ENCODE measurements at places on chromosomes 12 and 14.

GRCh38 chr12:7015555-7016370 is 2.5 kb downstream of the LPCAT3 start:
- no peak for DNase-seq
- no peak overlapping the region for H3K4me3 ChIP-seq
- no peak overlapping the region for H3K27ac ChIP-seq
- no peaks in the 10 kb centered on the region for H3K27me3 ChIP-seq

- H3K4me3 ChIP-seq, result no peak overlapping the region
- no peak overlapping the region for H3K27ac ChIP-seq
- DNase-seq, result no peak
- no peaks in the 10 kb centered on the region for H3K36me3 ChIP-seq
Measured at GRCh38 chr14:68660495-68660894, 132.4 kb downstream of the ZFP36L1 start.

DNA sequence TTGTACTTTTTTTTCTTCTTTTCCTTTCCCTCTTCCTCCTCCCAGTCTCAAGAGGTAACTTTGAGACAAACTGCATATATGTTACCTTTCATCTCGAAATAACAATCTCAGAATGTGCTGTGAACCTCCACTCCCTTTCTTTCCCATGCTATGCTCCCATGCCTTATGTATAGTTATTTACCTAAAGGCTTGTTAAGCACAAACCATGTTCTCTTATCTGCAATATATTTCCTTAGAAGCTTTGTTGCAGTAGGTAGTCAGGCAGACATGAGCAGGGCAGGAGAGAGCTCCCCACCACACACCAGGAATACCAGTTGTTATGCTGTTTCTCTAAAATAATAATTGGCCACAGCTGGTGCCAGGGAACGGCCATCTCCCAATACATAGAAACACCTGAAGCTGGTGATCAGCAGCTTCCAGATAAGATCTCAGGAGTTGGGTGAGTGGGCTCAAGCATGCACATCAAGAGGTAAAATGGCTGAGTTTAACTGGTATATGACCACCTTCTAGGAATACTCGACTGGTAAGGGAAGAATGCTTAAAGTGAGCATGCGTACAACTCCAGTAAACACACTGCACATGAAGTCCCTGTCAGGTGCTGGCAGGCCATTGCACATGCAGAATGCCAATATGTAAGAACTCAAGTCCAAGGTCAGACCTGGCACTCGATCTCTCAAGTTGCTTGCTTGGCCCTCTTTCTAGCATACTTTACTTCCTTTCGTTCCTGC is 14.8 kb upstream of the DHRS2 start:
- no peak overlapping the region for H3K4me3 ChIP-seq
- H3K36me3 ChIP-seq, result no peaks in the 10 kb centered on the region
- H3K4me1 ChIP-seq, result no peaks in the 10 kb centered on the region
- no peak for DNase-seq
- H3K27me3 ChIP-seq, result no peaks in the 10 kb centered on the region

- no peak for DNase-seq
- H3K36me3 ChIP-seq, result no peaks in the 10 kb centered on the region
- H3K27ac ChIP-seq, result no peak overlapping the region
- no peaks in the 10 kb centered on the region for H3K4me1 ChIP-seq
- H3K27me3 ChIP-seq, result no peaks in the 10 kb centered on the region
Measured at GRCh38 chr12:78099806-78100205, 269.1 kb downstream of the NAV3 start.

GRCh38 chr12:65758401-65758800 is 65.9 kb upstream of the HMGA2 start:
- no peaks in the 10 kb centered on the region for H3K27me3 ChIP-seq
- H3K4me1 ChIP-seq, result peaks cover 24% of the 10 kb centered on the region
- DNase-seq, result no peak
- no peaks in the 10 kb centered on the region for H3K36me3 ChIP-seq

DNA sequence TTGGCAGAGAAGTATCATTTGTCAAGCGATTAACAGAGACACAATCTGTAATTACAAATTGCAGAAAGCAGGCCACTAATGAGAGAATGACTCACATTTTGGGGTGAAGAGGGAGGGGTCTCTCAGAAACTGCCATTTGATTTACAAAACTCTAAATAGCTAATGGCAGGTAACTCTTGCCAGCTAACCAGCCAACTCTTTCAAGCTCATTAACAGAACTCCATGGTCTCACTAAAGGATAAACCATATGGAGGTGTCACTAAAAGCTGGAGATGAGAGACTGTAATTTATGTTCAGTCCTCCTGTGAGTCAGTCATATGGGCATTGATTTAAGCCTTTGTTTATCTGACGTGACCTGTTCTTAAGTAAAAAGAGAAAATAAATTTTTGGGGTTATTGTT is 336.4 kb downstream of the FOXG1 start:
- H3K36me3 ChIP-seq, result no peaks in the 10 kb centered on the region
- no peaks in the 10 kb centered on the region for H3K27me3 ChIP-seq
- DNase-seq, result no peak
- H3K4me1 ChIP-seq, result no peaks in the 10 kb centered on the region

DNA sequence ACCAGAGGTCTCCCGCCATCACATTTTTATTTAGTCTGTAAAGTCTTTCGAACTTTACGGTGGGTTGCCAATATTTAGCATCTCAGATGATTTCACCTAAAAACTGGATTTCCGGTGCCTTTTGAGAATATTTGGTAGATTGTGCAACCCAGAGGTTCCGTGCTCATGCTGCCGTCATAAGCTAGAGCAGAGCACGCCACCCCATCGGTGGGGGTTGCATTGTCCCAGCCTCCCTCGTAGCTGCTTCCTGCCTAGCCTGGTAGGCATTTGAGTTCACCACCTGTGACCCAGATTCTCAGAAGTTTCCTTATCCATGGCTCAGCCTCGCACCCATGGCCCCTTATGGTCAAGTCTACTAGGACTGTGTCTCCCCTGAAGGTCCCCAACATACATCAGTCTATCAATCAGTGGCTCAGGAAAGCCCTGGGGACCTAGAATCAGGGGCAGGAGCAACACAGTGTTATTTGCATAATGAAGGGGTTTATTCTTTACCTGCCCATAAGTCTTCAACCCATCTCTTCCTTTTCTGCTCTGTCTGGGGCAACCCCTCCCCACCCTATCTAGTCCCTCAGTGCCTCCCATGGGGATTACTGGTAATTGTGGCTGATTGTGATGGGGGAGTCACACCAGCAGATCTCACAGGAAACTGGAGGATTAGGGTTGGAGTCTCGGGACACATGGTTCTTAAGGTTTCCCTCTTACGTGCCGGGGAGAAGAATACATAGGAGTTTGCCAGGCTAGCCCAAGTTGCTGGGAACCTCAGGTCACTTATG is 152.3 kb downstream of the PHETA1 start:
- DNase-seq, result no peak
- H3K4me3 ChIP-seq, result no peak overlapping the region
- H3K27ac ChIP-seq, result no peak overlapping the region
- no peaks in the 10 kb centered on the region for H3K36me3 ChIP-seq

- H3K27me3 ChIP-seq, result no peaks in the 10 kb centered on the region
- H3K27ac ChIP-seq, result no peak overlapping the region
- H3K36me3 ChIP-seq, result no peaks in the 10 kb centered on the region
- H3K4me3 ChIP-seq, result no peak overlapping the region
- no peaks in the 10 kb centered on the region for H3K4me1 ChIP-seq
Measured at GRCh38 chr14:42535397-42535796, 928.7 kb downstream of the LRFN5 start.

All from GM12878 (cell line).